Cardiac muscle cell (in vitro differentiated cells and primary cell): ENCODE measurements at places on chromosomes 16 and 17. TPM values are rescaled to one million over a fixed set of nuclear protein-coding genes. Genes with fewer than 3 reads are reported as not detected.

INCA1 gene
- 1.9 and 6.7 TPM in 2 replicates for total RNA-seq

ZP2 gene
- total RNA-seq, result not detected in 2 replicates

DNA sequence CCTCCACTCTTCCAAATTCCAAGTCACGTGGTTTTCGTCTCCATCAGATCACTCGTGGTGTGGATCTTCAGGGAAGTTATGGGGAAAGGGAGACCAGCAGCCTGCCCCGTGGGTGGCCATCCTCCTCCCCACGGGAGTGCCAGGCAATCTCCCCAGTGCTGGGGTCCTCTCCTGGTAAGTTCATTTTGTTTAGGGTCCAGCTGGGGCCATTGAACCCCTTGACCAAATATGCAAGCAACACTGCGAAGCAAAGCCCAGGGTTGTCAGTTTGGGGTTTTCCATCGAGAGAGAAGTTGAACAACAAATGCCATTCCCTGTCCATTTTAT is 4.1 kb upstream of the LCMT1 start:
- H3K27me3 ChIP-seq, result peaks cover 14% of the 10 kb centered on the region
- no peak for DNase-seq
- no peaks in the 10 kb centered on the region for H3K36me3 ChIP-seq
- H3K27ac ChIP-seq, result no peak overlapping the region

DNA sequence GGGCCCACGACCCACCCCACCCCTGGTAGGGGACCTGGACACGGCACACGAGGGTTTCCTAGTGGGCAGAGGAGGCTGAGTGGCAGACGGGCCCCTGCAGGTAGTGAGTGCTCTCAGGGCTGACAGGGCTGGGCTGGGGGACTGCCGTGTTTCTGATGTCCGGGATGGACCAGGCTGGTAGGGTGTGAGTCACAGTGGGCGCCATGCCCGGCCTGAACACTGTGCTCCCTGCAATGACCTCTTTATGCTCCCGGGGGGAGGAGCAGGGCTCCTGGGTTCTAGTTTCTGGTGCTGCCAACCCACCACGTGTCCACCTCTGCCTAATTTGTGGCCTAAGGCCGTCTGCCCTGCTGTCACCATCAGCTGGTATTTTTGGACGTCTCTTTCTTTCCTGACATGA is 26.3 kb downstream of the ARHGAP23 start:
- no peak overlapping the region for H3K4me3 ChIP-seq
- DNase-seq, result no peak

DNA sequence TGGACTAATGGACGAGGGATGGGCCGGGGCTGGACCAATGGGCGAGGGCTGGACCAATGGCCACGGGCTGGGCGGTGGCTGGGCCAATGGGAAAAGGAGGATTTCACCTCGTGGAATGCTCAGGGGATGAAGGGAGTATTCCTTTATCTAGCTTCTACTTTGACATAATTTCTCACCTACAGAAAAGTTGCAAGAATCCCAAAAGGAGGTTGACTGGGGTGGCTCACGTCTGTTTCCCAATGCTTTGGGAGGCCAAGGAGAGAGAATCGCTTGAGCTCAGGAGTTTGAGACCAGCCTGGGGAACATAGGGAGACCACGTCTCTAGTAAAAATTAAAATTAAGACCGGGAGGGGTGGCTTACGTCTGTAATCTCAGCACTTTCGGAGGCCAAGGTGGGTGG is 5.7 kb upstream of the FLYWCH1 start:
- H3K4me1 ChIP-seq, result peaks cover 6% of the 10 kb centered on the region
- H3K27ac ChIP-seq, result peak overlapping the region; percentile 2
- H3K36me3 ChIP-seq, result no peaks in the 10 kb centered on the region
- no peaks in the 10 kb centered on the region for H3K27me3 ChIP-seq
- H3K4me3 ChIP-seq, result no peak overlapping the region

- no peaks in the 10 kb centered on the region for H3K27me3 ChIP-seq
- H3K4me1 ChIP-seq, result no peaks in the 10 kb centered on the region
- no peak for DNase-seq
- H3K27ac ChIP-seq, result no peak overlapping the region
Observed at GRCh38 chr16:29726845-29727377, 18.9 kb downstream of the C16orf54 start.

GRCh38 chr17:2892305-2892971 is 96.2 kb downstream of the RAP1GAP2 start:
- H3K27ac ChIP-seq, result no peak overlapping the region
- no peaks in the 10 kb centered on the region for H3K4me1 ChIP-seq
- H3K27me3 ChIP-seq, result no peaks in the 10 kb centered on the region
- no peaks in the 10 kb centered on the region for H3K36me3 ChIP-seq

DNA sequence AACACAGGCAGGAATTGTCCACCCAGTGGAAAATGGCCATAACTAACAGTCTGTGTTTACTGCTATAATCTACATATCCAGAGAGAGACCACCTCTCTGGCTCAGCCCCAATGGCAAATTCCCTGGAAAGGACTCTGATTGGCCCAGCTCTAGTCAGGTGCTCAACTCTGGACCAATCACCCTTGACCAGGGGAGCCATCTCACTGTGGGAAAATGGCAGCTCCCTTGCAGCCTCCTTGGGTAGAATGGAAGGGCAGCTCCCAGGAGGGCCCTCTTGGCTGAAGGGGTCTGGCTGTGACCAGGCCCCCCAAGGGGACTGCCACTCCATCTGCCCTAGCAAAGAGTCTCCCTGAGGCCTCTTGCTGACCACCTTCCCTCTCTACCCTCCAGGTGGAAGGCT is 3.1 kb downstream of the ALOX15B start:
- no peaks in the 10 kb centered on the region for H3K36me3 ChIP-seq
- no peak overlapping the region for H3K4me3 ChIP-seq
- H3K27ac ChIP-seq, result no peak overlapping the region
- H3K27me3 ChIP-seq, result no peaks in the 10 kb centered on the region

- peak overlapping the region; percentile 38 for H3K27ac ChIP-seq
- no peaks in the 10 kb centered on the region for H3K36me3 ChIP-seq
- no peak overlapping the region for H3K4me3 ChIP-seq
- peaks cover 13% of the 10 kb centered on the region for H3K4me1 ChIP-seq
- no peaks in the 10 kb centered on the region for H3K27me3 ChIP-seq
Observed at GRCh38 chr17:44601973-44602372, 44.7 kb downstream of the FZD2 start.

GRCh38 chr17:69869667-69870066 is 205.4 kb upstream of the KCNJ16 start:
- no peaks in the 10 kb centered on the region for H3K36me3 ChIP-seq
- DNase-seq, result no peak
- no peak overlapping the region for H3K27ac ChIP-seq
- H3K4me1 ChIP-seq, result no peaks in the 10 kb centered on the region
- no peaks in the 10 kb centered on the region for H3K27me3 ChIP-seq
- no peak overlapping the region for H3K4me3 ChIP-seq
